ENCODE measurements at places on chromosomes 2 and 18.

DNA sequence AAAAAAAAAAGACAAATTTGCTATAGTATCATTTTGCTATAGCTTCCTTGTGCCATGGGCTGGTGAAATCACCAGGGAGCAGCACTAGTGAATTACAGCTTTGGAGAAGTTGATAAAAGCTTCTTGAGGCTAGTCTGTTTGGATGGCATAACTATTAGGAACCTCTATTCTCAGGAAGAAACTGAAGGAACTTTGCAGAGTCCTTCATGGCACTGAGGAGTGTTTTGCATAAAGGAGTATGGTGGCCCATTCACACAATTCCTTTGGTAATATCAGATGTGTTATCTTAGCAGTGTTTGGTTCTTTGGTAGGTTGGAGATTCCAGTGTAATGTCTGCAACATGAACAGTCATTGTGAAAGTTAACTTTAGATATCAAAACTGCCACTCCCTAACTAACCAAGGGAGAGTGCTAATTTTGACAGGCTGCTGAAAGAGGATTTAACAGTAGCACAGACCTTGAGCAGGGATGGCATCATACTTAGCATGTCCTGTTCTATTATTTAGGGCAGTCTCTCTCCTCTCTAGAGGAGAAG, 76.6 kb upstream of the ZFP36L2 start:
- DNase-seq, result no peak

GRCh38 chr18:2987876-2988790, 24.8 kb downstream of the LPIN2 start:
- DNase-seq, result no peak

DNA sequence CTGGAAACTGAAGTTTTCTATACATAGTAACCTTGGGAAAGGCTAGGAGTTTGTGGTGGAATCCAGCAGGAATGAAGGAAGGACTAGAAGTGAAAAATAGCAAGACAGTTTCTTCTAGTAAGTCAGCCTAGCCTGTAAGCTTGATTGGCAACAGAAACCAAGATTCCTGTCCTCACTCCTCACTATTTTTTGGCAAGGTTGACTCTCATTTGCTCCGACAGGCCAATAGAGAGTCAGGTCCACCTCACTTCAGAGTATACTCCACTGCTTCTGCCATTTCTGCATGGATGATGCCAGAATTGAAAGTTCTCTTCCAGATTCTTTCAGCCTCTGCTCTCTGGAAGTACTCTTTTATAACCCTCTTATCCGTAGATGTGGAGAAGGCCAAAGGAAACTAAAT, 352.4 kb downstream of the ZNF516 start:
- no peak for DNase-seq

DNA sequence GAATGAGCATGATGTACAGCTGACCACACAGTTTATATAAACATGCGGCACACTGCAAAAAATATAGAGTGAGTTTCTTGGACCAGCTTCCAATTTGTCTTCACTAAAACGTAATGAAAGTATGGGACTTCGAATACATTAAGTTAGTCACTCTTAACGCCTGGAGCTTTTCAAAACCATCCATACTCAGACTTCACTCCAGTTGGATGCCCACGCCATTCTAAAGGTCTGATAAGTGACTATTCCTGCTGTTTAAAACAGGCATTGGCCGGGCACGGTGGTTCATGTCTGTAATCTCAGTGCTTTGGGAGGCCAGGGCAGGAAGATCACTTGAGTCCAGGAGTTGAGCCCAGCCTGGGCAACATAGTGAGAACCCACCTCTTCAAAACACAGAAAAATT, 84.6 kb downstream of the MYL12B start:
- no peak for DNase-seq

Measured in activated naive CD4-positive, alpha-beta T cell treated with anti-CD3 and anti-CD28 coated beads, Interleukin-2, amount 10 ng/mL, durations not matched to agents 7 days and 5 days (primary cell).